Astrocyte of the cerebellum (primary cell): ENCODE measurements at places on chromosomes 1 and 21.
A peak's percentile ranks its signal among the peaks of the same experiment; 100 is the strongest.

GRCh38 chr1:225896937-225897549, 8.1 kb upstream of the LEFTY1 start:
- DNase-seq, result no peak

GRCh38 chr1:209659909-209660308, 7.7 kb upstream of the LAMB3 start:
- no peak for DNase-seq

DNA sequence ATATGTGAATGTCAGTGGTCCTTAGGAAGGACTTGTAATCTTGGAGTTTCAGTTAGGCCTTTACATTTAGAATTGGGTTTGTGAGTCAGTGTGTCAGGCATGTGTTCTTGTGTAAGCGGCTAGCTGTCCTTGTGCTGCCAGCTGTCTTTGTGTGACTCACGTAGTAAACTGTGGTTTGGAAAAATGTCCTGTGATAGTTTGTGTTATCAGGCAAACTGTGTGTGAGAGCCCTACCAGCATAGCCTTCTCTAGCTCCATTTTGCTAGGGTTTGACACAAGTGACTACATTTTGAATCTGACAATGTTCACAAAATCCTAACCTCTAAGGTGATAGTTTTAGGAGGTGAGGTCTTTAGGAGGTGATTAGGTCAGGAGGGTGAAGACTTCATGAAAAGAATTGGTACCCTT, 6.9 kb upstream of the SLC35D1 start:
- peak; percentile 93 for DNase-seq

DNA sequence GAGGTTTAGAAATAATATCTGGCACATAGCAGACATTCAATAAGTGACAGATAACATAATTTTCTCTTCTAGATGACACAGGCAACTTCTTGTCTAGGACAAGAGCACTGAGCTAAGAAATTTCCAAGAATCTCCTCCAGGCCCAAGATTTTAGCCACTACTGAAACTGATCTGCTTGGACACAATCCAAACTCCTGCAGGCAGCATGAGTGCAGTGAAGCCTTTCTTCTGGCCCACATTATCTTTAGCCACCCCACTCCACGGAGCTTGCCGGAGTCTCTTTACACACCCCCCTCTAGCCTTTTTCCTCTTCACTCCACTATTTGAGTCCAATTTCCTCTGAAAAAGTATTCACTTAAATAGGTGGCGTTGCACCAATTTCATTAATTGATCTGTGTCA, 142.9 kb upstream of the DUSP10 start:
- no peak for DNase-seq

GRCh38 chr1:91891969-91892368, 6.0 kb upstream of the TGFBR3 start:
- DNase-seq, result no peak

GRCh38 chr1:192170196-192170984, 12.1 kb downstream of the RGS18 start:
- DNase-seq, result no peak

GRCh38 chr1:55931081-55931940, 648.1 kb downstream of the PLPP3 start:
- no peak for DNase-seq

DNA sequence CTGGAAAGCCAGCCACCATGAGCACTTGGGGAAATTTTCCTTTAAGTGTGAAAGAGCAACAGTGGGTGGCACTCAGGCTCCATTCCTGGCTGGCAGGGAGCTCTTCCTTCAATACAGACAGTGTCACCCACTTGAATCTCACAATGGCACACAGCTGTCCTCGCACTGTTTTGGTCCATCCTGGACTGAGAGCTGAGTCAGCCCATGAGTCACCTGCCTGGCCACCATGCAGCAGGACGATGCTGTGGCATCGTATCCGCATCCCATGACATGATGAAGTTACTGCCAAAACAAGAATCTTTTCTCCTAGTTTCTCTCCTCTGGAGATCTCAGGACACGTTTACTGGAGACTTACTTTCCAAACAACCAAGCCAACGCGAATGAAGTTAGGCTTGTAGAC, 6.0 kb downstream of the TMPRSS2 start:
- DNase-seq, result no peak

GRCh38 chr1:165680303-165680702, 18.1 kb downstream of the ALDH9A1 start:
- DNase-seq, result no peak

DNA sequence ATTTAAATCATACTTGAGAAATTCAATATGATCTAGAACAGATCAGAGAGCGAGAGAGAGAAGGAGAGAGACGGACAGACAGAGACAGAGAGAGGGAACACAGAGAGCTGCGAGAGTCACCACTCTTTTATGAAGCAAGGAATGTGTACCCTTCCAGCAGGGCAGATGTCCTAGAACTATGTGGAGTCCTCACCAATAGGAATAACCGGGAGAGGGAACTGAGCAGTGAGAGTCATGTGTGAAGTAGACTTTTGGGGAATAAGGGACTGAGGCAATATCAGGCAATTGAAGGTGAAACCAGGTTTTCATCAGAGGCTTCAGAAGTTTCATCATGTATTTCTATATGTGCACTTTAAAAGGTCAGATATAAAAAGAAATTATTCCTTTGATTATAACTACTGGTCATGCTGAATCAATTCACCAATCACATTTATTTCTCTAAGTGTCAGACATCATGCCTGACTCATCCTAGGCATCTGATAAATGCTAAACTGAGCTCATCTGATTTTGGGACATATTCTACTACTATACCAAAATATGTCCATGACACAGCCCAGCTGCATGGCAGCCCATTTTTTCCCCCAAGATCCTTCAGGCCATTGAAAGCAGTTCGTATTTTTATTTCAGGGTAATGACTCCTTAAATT, 22.4 kb downstream of the VTCN1 start:
- no peak for DNase-seq

DNA sequence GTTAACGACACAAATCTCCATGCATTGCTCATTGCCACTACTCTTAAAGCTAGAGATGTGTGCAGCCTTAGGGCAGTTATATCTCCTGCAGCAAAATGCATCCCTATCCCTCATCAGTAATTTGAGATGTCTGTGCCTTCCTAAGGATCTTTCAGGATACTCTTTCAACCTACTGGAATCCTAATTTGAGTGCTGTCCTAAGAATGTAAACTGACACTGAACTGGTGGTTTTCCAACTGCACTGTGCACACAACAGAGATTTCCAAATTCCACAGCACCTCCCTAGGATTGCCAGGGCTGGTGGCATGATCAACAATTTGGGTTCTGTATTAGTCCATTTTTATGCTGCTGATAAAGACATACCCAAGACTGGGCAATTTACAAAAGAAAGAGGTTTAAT, 193.9 kb downstream of the LTN1 start:
- DNase-seq, result no peak

GRCh38 chr1:200022239-200022804, 5.2 kb upstream of the NR5A2 start:
- no peak for DNase-seq

DNA sequence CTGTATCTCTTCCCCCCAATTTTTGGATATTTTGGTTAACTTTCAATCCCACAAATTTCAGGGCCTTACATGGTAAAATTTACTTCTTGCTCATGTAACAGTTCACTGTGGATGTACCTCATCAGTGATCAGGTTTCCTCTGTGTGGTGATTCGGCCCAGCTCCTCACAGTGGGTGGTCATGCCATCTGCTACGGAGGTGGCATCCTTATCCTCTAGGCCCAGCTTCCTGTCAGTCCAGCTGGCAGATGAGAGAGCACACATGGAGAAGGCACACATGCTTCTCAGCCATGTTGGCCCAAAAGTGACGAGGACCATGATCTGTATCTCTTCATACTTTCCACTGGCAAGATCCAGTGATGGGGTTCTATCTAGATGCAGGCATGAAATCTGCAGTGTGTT, 27.2 kb downstream of the PCBP3 start:
- DNase-seq, result no peak

DNA sequence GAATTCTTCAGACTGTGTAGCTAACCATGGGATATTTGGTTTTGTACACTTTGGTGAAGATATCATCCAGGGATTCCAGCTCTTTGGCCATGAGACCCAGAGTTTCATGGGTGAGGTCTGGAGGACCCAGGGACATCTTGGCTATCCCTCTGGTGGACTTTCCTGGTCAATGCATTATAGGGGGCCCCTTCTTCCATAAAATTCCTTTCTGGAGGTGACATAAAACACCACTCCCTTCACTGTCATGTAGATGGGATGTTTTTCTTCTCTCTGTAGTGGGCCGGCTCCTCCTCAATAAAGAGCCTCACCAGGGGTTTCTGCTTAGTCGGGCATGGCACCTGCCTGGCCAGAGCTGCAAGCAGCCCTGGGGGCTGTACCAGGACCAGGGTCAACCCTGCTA, 2.2 kb downstream of the ATPAF1 start:
- DNase-seq, result no peak

DNA sequence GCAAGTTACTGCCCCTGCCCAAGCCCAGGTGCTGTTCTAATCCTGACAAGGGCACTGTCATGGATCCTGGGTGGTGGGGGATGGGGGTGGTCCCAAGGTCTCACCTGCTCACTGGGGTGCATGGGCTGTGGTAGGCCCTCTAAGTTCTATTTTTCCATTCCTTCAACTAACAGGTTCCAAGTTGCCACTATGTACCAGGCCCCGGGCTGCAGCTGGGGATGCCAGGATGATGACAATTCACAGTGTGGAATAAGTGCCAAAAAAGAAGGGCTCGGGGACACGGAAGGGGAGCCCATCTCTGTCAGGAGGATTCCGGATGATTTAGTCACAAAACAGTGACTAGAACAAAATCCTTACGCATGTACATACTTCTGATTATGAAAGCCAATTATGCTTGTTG, 76.0 kb downstream of the STUM start:
- DNase-seq, result no peak

DNA sequence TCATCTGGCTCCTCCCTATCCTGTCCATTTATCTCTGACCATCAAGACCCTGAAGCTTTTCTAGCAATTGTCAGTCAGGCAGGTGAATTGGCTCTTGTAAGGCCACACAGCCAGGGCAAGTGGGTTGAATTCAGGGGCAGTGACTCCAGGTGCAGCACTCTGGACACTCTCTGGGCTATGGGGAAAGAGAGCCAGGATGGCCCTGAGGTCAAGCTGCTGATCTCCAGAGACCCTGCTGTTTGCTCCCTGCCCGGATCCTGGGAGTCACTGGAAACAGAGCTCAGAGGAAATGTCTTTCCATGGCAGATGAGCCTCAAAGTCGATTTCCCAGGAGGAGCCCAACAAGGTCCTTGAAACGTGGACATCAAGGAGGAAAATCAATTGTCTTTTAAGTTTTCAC, 184.4 kb downstream of the C1orf94 start:
- DNase-seq, result no peak

DNA sequence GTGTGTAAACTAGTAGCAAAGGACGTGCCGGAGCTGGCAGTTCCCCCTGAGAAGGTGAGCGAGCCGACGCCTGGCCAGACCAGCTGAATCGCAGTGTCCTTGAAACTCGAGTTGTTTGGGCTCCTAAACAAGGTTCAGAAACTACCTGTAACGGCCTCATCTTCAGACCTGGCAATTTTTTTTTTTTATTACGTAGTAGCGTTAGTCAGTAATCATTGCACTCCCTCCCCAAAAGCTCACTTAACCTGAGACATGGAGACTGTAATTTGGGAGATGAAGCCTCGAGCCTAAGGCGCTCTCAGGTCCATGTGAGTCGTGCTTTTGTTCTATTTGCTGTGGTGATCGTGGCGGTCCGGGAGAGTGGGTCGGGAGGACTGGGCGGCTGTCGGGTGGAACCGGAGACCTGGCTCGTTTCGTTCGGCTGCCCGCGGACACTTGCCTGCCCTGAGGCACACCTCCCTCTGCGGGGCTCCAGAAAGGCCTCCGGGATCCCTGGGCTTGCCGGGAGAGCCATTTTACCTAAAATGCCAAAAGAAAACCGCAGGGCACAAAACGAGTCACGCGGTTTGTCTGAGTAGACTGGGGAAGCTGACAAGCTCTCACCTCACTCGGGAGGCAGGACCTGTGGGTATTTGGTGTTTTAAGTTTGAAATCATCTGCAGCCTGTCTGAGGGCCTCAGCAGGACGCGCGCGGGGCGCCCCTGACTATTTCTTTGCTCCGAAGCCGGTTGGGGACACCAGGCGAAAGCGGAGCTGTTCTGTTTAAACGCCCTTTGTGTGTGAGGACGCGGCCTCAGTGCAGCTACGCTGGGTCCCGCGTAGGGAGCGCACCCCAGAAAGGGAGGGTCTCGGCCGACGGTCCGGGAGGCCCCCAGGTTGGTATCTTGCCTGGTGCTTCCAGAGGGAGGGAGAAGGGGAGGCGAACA, 722 bp downstream of the LHX8 start:
- no peak for DNase-seq

GRCh38 chr1:220283625-220284024, 11.4 kb upstream of the RAB3GAP2 start:
- DNase-seq, result no peak

DNA sequence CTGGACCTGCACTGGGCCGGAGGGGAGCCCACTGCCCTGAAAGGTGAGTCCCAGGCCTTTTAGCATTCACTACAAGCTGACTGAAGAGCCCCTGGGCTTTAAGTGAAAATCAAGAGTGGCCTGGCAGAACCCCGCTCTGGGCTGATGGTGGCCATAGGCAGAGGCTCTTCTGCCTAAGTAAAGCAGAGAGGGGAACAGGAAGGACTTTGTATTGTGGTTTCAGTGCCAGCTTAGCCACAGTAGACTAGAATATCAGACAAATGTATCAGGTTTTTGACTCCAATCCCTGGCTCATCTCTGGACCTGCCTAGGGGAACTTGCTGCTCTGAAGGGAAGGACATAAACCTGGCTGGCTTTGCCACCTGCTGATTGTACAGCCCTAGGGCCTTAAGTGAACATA, 10.2 kb upstream of the HENMT1 start:
- no peak for DNase-seq
